ENCODE measurements at places on chromosomes 11 and 22. TPM values are rescaled to one million over a fixed set of nuclear protein-coding genes. Genes with fewer than 3 reads are reported as not detected.

The PRR33 gene
- total RNA-seq, result 0.10 TPM

GRCh38 chr11:17861036-17861755, 126.6 kb downstream of the KCNC1 start:
- no peak overlapping the region for H3K4me3 ChIP-seq
- no peak overlapping the region for H3K27ac ChIP-seq
- H3K36me3 ChIP-seq, result no peaks in the 10 kb centered on the region

GRCh38 chr22:44098966-44099530, 74.9 kb downstream of the PARVB start:
- no peaks in the 10 kb centered on the region for H3K4me1 ChIP-seq
- H3K4me3 ChIP-seq, result no peak overlapping the region
- no peak overlapping the region for H3K27ac ChIP-seq
- DNase-seq, result no peak
- no peaks in the 10 kb centered on the region for H3K27me3 ChIP-seq

DNA sequence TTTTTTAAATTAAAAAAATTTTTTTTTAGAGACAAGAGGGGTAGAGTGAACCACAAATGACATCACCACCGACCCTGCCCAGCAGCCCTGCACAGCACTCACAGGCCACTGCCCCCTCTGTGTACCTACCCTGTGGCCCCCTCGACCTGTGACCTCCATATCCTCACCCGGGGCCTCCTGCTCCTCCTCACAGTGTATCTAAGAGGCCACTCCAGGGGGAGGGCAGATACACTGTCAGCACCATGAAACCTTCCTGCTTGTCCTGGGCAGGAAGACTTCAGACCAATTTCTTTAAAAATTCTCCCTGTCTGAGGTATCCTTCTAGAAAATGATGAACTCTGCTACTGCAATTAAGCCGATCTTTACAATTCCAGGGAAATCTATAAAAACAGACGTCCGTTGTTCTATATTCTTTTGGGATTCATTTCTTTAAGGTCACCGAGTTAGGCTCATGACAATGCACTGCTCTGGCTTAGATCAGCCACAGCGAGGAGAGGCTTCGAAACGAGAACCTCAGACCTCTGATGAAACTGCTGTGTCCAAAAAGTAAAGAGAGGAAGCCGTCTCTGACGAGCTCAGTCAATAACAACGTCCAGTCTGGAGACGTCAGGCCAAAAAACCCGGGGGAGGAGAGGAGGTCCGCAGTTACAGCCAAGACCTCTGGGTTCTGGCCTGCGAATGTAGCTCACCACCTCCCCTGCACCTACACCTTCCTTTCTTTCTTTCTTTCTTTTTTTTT, 17.5 kb downstream of the NFAM1 start:
- DNase-seq, result no peak
- H3K27me3 ChIP-seq, result no peaks in the 10 kb centered on the region
- no peaks in the 10 kb centered on the region for H3K4me1 ChIP-seq
- no peak overlapping the region for H3K27ac ChIP-seq
- no peaks in the 10 kb centered on the region for H3K36me3 ChIP-seq

Measured in naive thymus-derived CD4-positive, alpha-beta T cell (primary cell).